Thoracic aorta (tissue), 2 donors: ENCODE measurements at places on chromosomes 13 and 19.

- H3K27ac ChIP-seq, result no peak overlapping the region
- H3K36me3 ChIP-seq, result no peaks in the 10 kb centered on the region
- no peaks in the 10 kb centered on the region for H3K4me1 ChIP-seq
- no peaks in the 10 kb centered on the region for H3K27me3 ChIP-seq
- DNase-seq, result no peak
- no peak overlapping the region for H3K4me3 ChIP-seq
Measured at GRCh38 chr13:46183018-46183946, 1.3 kb upstream of the LCP1 start.

GRCh38 chr13:48476215-48476614 is 56.7 kb downstream of the RCBTB2 start:
- peaks cover 7% of the 10 kb centered on the region for H3K4me1 ChIP-seq
- no peaks in the 10 kb centered on the region for H3K27me3 ChIP-seq
- no peaks in the 10 kb centered on the region for H3K36me3 ChIP-seq
- H3K27ac ChIP-seq, result no peak overlapping the region

DNA sequence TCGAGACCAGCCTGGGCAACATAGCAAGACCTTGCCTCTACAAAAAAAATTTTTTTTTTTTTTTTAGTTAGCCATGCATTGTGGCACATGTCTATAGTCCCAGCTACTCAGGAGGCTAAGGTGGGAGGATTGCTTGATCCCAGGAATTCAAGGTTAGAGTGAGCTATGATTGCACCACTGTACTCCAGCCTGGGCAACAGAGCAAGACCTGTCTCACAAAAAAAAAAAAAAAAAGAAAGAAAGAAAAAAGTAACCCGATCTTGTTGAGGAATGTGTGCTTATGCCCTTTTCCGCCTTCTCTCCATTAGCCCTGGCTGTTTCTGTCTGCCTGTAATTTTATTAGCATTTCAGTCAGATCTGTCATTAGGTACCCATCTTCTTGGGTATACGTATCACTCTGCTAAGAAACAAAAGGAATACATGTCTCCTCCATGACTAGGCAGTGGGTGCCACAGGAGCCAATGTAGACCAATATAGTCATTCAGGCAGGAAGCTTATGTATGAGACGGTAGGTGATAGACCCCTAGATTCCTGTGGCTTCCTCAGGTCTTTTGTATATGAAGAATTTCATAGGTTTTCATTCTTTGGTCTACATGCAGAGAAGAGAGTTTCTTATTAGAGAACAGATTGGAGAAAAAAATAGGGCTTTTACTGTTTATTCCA is 59.6 kb upstream of the NPAS1 start:
- no peaks in the 10 kb centered on the region for H3K27me3 ChIP-seq
- no peak for DNase-seq

- no peaks in the 10 kb centered on the region for H3K4me1 ChIP-seq
- DNase-seq, result no peak
- H3K4me3 ChIP-seq, result no peak overlapping the region
- H3K36me3 ChIP-seq, result no peaks in the 10 kb centered on the region
- no peak overlapping the region for H3K27ac ChIP-seq
- H3K27me3 ChIP-seq, result no peaks in the 10 kb centered on the region
Measured at GRCh38 chr13:49053906-49054305, 78.2 kb downstream of the FNDC3A start.

GRCh38 chr19:50897191-50897607 is 14.0 kb downstream of the KLK4 start:
- H3K27me3 ChIP-seq, result no peaks in the 10 kb centered on the region
- H3K27ac ChIP-seq, result no peak overlapping the region
- no peaks in the 10 kb centered on the region for H3K36me3 ChIP-seq
- no peak for DNase-seq
- H3K4me3 ChIP-seq, result no peak overlapping the region

DNA sequence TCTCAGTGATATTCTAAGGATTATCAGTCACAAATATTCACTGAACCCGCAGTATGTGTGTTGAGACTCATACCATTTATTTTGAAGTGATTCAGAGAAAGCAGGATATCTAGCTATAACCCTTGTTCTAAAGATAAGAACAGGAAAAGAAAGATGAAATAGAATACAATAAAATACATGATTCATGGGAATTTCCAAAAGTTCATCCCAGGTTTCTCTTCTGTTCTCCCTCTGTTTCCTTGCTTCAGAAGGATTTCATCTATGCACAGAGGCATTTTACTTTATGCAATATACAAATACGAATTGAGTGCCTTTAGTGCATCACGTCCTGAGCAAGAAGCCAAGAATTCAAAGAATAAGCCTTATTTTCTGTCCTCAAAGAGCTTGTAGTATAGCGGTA is 274.4 kb upstream of the GPC6 start:
- no peak overlapping the region for H3K4me3 ChIP-seq
- no peak for DNase-seq
- H3K27me3 ChIP-seq, result no peaks in the 10 kb centered on the region
- H3K27ac ChIP-seq, result no peak overlapping the region
- no peaks in the 10 kb centered on the region for H3K36me3 ChIP-seq
